ENCODE measurements at places on chromosomes 16 and 17.
A peak's percentile ranks its signal among the peaks of the same experiment; 100 is the strongest.

DNA sequence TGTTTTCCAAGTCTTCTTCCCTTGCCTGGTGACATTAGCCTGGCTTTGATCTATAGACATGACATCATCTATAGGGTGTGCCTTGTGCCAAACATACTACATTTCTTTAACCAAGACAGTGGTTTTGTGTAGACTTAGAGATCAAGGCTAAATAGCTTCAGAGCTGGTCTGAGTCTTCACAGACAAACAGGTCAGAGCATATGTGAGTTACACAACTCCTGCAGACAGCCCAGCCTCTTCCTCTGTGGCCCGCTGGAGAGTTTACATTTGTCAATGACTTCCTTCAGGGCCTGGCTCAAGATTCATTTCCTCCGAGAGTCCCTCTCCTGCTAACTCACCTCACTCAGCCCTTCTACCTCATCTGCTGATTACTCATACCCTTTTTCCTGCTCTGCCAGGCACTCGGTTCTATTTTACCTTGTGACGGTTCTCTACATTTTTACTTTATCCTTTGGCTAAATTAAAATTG is 73.1 kb upstream of the TANC2 start:
- DNase-seq, result no peak

GRCh38 chr17:76414334-76415295 is 30.2 kb downstream of the SPHK1 start:
- no peak for DNase-seq

GRCh38 chr17:4938688-4939545 is 929 bp downstream of the SLC25A11 start:
- no peak for DNase-seq

GRCh38 chr16:46932802-46933201 is 40.7 kb downstream of the DNAJA2 start:
- no peak for DNase-seq

DNA sequence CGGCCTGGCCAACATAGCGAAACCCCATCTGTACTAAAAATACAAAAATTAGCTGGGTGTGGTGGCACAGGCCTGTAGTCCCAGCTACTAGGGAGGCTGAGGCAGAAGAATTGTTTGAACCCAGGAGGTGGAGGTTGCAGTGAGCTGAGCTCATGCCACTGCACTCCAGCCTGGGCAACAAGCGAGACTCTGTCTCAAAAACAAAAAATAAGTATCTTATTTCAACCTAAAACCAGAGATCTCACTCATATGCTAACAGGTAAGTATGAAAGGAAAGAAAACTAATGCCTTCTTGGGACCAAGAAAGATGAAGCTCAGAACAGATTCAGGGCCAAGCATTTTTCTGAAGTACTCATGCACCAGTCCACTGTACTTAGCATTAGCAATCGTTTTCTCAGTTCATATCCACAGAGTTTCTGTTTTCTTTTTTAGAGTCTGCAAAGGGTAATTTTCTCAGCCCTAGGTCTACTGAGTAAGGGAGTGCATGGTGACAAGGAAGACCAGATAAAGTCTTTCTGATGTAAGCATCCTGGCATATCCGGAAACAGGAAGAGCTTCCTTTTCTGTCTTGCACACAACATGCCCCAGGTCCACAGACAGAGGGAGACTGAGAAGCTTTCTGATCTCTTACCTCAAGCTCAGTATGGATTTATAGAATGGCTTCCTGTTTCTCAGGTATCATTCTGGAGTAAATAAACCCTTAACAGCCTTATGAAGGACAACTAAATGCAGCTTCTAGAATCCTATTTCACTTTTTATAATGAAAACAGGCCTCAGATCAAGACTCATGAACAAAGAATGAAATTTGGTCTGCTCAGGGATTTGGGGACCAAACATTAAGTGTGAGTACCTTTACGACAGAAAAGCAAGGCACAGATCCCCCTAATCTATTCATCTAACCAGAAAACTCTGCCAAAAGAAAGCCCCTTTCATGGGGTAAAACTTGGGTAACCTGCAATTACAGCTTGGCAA is 38.7 kb upstream of the FOXJ1 start:
- DNase-seq, result peak; percentile 28

- no peak for DNase-seq
These were observed 42.4 kb downstream of the NXPH3 start for GRCh38 chr17:49618028-49618611.

DNA sequence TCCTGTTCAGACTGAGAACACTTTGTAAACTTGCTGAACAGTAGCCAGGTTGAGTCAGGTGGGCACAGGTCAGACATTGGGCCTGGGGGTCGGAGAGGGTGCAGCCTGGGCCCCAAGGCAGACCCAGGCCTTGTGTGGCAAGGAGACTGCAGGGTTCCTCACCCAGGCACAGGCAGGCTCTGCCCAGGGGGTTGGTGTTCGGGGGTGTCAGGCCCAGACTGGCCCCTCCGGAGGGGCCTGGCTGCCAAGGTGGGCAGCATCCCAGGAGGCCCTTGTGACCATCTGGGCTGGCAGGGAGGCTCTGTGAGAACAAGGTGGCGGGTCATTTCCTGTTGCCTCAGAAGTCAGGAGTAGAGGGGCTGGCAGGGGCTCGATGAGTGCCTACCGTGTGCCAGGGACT is 585 bp upstream of the MYO15A start:
- no peak for DNase-seq

- no peak for DNase-seq
These were observed 147.3 kb upstream of the FOXF1 start for GRCh38 chr16:86363057-86363490.

DNA sequence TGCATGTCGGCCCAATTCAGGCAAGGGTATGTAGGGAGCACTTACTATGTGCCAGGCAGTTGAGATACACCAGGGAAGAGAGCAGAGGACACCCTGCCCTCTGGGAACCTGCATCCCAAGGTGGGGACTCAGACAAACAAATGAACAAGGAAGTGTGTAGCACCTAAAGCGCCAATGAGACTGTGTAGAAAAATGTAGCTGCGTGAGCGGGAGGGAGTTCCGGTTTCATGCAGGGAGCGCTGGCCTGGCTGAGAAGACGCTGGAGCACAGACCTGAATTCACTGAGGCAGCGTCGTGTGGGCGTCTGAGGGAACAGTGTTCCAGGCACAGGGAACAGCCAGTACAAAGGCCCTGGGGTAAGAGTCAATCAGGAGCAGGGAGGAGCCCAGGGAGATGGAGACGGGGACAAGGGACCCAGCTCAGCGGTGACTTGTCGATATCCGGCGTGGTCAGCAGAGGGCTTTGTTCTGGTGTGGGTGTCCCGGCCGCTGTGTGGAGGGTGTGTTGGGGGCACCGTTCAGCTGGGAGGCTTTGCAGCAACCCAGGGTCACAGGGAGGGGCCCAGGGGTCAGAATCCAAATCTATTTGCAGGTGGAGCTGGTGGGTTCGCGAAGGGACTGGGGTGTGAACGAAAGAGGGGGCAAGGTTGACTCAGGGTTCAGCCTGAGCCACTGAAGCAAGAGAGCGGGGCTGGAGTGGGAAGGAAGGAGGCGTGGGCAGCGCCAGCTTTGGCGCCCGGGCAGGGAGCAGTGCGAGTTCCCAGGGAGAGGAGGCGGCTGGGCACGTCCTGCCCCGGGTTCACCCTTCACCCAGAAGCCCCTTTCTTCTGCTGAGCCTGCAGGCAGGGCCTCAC is 17.8 kb upstream of the OSGIN1 start:
- no peak for DNase-seq

DNA sequence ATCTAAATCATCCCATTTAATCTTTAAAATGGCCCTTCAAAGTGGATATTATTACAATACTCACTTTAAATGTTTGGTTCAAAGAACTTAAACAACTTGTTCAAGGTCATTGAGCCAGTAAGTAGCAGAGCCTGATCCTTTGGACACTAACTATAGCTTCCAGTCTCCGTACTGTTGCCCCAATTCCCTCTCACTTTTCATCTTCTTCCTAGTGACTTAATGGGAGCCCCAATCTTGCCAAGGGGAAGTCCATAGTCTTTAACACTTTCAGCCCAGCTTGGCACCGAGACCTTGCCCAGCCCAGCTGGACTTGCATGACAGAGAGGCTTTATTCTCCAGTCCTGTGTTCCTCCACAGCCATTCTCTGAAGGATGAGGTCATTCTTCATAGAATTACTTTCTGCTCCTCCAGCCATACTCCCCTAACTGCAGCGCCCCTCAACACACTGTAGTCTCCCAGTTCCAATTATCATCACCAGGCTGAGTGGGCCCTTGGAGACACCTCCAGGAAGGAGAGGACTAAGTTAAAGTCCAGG is 49.2 kb upstream of the NLK start:
- no peak for DNase-seq

DNA sequence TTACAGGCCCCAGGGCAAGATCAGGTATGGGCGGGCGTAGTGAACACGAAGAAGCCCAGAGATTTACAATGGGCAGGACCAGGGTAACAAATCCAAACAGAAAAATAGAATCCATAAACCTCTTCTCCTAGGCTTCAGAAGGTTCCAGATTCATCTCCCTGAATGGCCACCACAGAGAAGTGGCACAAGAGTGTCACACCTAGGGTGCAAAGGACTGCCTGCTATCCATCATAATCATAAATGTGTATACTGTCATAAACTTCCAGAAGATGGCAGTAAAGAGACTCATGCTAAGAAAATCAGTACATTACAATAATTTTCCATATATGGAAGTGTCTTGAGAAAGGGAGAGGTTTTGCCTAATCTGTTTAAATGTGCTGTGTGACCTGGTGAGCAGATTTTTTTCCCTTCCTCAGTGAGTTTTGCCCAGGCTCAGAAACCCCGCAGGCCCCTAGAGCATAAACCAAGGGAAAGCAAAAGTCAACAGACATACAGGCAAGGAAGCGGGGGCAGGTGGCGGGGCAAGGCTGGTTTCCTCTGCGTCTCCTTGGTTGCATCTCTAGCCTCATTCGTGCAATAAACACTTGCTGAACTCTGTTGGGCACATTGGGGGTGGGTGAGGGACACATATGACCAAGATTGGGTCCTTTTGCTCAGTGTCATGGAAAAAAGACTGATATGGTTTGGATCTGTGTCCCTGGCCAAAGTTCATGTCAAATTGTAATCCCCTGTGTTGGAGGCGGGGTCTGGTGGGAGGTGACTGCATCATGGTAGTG is 92.0 kb upstream of the CDH5 start:
- no peak for DNase-seq

DNA sequence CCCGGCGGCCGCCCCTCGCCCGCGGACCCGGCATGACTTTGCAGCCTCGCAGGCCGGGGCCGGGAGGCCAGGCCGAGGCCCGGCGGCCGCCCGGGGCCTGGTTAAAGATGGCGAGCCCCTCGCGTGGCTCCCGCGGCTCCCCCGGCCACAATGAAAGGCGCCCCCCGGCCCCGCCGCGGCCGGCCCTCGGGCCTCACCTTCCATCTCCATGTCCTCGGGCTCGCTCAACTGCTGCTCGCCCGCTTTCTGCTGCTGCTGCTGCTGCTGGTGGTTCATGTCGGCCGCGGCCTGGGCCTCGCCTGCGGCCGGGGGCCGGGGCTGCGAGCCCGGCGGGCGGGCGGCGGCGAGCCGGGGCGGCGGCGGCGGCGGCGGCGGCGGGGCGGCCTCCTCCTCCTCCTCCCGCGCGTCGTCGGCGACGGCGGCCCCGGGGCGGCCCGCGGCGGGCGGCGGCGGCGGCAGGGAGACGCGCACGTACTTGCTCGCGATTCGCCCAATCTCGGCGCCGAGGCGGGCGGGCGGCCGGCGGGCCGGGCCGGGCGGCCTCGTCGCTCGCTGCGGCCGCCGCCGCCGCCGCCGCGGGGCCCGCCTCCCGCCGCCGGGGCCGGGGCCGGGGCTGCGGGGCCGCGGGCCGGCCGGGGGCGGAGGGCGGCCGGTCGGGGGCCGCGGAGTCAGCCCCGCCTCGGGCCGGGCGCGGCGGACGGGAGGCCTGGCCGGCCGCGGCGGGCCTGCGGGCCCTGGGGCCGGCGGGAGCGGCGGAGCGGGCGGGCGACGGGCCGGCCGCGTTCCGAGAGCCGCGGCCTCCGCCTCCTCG is 491 bp downstream of the USP7 start:
- DNase-seq, result no peak

- DNase-seq, result peak; percentile 48
These were observed 9.4 kb downstream of the RPL19 start for GRCh38 chr17:39209317-39210092.

Measured in stimulated activated naive CD4-positive, alpha-beta T cell (primary cell).